ENCODE measurements at places on chromosomes 5 and 9.

DNA sequence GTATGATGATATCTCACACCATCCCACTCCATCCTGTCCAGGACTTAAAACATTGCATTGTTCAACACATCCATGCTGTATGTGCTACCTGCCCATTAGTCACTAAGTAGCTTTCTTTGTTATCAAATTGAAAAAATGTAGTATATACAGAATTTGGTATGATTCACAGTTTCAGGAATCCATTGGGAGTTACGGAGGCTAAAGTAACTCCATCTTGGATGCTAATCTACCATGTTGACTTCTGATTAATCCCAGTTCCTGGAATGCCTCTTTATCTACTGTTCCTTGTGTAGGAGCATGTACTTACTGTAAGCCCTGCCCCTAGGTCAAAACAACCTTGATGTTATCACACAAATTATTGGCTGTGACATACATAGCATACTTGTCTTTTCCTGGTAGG lies 38.9 kb upstream of the FOXB2 start:
- no peak for DNase-seq

DNA sequence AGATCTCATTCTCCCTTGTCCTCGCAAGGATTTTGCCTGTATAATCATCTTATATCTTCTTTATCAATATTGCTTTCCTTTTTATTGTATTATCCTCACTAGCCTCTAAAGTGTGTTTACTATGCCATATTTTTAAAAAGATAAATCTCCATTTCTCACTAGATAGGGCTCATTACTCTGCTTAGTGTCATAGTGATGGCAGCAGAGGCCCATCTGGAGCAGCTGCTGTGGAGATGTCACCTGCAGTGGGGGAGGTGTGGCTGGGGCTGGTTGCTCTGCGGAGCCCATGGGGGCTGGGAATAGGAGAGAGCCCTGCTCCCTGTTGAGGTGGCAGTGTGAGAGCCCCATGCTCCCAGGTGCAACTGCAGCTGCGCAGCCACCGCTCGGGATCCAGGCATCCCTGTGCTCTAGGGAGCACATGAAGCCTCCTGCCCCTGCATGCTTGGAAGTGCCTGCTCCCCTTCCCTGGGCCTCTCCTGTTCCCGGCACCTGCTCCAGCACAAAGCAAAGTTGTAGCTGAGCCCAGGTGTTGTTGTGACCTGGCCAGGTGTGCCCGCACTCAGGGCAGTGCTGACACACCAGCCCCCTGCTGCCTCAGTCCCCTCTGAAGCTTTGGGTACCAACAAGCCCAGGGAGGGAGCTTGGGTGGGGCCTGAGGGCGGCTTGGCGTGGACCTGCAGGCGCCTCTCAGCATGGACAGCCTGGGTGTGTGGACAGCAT lies 144.6 kb upstream of the MRPS30 start:
- DNase-seq, result no peak

GRCh38 chr9:68793605-68794343 lies 88.7 kb downstream of the PIP5K1B start:
- no peak for DNase-seq

DNA sequence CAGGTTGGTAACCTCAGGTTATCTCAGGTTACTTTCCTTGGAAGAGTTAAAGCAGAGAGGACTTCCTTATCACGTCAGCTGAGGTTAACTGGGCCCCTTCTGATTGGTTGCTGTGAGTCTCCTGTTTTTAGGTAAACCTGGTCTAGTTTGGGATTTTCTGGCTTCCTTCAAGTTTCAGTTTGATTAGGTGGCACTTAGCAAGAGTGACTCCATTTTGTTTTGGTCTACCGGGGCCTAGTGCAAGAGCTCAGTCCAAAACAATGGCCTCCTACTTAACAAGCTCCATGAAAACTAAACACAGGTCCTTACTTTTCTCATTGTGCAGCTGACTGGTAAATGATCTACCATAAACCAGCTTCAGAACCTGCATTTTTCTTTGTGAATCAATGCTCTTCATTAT lies 67.2 kb upstream of the GOLM1 start:
- no peak for DNase-seq

DNA sequence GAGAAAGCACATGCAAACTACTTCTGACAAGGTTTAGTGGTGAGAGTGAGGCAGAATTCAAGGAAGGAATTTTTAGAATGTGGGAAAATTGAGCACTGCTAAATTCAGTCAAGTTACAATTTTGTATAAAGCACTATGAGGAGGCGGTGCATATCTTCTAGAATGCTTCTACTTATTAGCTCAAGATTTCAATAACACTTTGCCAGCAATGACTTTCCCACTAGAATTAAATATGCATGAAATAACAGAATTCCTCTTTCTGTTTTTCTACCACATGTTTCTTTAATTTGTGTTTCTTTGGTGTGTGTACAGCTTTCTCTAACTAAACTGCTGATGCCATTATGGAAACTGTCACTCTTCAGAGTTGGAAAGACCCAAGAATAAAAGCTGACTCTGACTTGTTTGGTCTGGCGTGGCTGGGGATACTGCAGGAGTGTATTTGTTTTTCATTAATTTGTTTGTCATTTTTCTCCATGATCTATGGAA lies 163.5 kb downstream of the ARSB start:
- no peak for DNase-seq

- DNase-seq, result no peak
Measured at GRCh38 chr9:11868795-11869194, 824.4 kb upstream of the TYRP1 start.

DNA sequence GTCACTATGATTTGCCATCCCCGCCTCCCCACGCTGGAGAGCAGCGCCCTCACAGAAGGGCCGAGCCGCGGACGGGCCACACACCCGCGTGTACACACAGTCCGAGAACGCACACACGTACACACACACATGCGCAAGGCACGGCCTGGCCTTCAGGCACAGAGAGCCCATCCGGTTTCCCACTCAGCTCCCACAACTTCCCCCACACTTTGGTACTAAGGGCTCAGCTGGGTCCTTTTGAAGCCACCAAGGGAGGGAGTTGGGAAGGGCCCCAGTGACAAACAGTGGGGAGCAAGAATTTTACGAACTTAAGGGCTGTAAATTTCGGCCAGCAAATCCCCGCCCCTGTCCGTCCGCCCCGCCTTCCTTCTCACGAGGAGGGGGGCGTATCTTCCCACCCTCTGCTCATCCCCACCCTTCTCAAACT lies 133.3 kb upstream of the HAND1 start:
- DNase-seq, result no peak

- DNase-seq, result no peak
Measured at GRCh38 chr5:114977979-114978573, 191.6 kb downstream of the TRIM36 start.

- no peak for DNase-seq
Measured at GRCh38 chr5:34843497-34843896, 4.5 kb downstream of the TTC23L start.

DNA sequence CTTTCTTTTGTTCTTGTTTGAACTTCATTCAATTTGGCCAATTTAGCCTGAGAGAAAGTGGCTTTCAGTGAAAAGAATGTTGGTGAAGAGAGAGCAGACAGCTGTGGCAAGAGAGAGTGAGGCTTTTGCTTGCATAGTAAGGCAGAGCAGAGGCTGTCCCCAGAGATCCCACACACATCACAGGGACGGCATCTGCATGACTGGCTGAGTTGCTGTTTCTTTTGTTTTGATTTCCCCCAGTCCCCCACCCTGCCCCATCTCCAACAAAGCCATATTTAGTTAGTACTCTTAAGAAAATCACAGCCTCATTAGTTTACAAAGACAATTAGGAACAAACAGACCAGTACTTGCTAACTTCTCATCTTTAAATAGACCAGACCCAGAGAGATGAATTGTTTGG lies 363.9 kb upstream of the SEMA6A start:
- no peak for DNase-seq

GRCh38 chr5:125367702-125368101 lies 621.3 kb upstream of the ZNF608 start:
- DNase-seq, result no peak

DNA sequence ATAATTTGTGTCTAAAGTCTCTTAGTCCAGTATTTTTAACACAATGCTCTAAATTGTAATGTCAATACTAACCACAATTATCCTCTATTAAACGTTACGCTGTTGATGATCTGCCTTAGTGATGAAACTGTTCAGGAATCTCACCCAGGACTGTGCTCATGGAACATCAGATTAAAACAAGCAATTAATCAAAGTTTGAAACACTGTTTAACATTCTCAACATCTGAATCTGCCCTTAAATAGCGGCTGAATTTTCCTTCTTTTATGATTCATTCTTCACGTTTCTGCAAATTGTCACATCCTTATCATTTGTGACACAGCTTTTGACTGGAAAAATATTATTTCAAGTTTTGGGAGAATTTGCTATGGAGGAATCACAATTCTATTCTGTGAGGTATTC lies 113.8 kb downstream of the MARCHF11 start:
- no peak for DNase-seq

DNA sequence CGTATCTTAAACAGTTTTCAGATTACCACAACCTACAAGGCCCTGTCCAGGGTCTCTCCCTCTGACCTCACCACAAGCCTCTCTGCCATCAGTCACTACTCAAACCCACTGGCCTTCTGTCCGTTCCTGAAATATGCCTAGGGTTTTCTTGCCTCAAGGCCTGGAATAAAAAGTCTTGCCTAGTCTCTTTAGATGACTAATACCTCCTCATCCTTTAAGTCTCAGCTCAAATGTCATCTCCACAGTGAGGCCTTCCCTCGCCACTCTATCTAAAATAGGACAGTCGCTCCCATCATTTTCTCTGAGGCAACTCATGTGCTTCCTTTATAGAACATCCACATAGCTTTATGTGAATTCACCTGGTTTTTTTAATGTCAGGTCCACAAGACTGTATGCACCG lies 5.2 kb downstream of the DENND1A start:
- DNase-seq, result no peak

- DNase-seq, result no peak
Measured at GRCh38 chr5:59272809-59273427, 620.6 kb downstream of the PDE4D start.

- no peak for DNase-seq
Measured at GRCh38 chr5:66517351-66517750, 78.8 kb upstream of the MAST4 start.

- DNase-seq, result peak; percentile 70
Measured at GRCh38 chr9:130444565-130445221, at the start of gene ASS1. Gene ASS1 (plus strand): TSS chr9:130444961. CDS start chr9:130452229, 7,268 bp downstream.

DNA sequence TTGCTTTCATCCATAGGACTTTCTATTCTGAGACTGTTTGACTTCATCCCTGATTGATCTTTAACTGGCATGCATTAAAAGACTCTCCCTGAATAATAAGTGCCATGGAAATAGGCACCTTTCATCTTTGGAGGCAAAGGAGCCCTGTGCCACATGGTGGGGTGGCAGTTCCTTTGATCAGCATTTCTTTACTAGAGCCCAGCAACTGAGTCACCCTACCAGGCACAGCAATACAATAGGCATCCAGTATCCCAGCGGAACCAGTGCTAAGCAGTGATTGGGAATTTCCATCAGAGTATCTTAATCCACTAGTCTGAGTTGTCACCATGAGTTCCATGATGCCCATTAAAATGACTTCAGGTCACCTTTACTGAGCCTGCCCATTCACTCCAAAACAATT lies 476.1 kb upstream of the MPDZ start:
- no peak for DNase-seq

GRCh38 chr5:33306758-33307157 lies 134.0 kb upstream of the TARS1 start:
- no peak for DNase-seq

DNA sequence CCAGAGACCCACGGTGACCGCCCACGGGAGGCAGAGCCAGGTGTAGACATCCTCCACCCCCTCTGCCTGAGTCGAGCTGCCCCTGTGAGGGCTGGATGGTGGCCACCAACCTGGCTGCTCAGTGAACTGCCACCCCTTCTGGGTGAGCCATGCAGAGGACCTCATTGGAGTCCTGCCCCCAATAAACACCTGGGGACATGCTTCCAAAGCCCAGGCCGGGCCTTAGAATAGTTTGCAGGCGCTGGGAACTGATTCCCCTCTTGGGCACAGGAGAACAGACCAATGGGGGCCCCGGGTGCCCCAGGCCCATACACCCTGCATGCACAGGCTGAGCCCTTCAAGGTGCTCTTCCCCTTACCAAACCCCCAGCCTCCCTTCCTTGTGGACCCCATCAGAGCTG lies 38.1 kb upstream of the GFPT2 start:
- DNase-seq, result no peak

DNA sequence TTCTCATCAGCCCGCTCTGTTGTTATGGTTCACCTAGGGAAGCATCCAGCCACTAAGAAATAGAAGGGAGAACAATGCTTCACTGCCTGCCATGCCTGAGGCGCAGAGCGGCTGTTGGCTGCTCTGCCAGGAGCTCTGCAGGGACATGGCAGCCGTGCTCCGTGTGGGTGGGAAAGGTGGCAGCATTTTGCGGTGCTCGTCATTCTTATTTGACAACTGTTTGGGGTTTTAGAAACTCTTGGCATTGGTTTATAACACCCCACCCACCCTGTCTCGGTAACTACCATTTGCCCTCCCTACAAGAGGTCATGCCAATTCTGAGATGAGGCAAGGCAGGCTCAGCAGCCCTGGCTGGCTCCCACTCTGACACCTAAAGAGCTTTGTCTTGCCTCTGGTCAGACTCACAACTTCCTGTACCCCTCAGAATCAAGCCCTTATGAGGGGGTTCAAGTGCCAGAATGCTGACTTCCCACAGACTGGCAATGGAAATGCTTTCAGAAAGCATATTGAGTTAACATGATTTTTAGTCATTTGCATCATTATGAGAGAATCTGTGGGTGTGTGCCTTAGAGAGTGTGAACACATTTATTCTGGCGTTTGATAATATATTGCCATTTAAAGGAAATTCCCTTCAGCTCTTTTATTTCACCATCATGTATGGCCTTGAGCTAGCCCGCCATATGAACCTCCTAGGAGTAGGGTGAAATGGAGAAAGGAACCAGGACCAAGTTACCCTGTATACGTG lies 288.0 kb upstream of the ANKRD55 start:
- no peak for DNase-seq

DNA sequence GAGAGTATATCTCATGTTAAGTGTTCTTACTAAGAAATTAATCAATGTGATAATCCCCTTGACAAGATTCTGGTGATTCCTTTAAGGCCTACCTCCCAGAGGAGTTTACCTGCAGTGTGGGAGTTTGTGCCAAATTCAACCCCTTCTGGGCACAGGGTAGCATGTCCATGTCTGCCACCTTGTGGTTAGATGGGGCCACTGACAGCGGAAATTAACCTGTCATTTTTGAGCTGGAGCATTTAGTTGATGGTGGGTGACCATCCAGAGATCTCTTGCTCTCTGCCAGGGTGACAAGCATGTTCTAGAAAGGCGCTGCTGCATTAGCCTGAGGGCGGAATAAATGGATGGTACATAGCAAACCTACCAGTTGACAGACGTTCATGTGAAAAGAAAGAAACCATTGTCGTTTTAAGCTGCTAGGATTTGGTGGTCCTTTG lies 132.2 kb downstream of the FBXO4 start:
- DNase-seq, result peak; percentile 64

GRCh38 chr9:2496934-2497333 lies 124.7 kb upstream of the VLDLR start:
- DNase-seq, result no peak

GRCh38 chr9:137423514-137424291 lies 510 bp downstream of the NOXA1 start:
- no peak for DNase-seq

- peak; percentile 63 for DNase-seq
Measured at GRCh38 chr9:36092509-36093215, 43.9 kb upstream of the GLIPR2 start.
